ENCODE measurements at places on chromosomes 1 and 21.

- DNase-seq, result no peak
These were observed 32.6 kb downstream of the KCNC4 start for GRCh38 chr1:110242731-110243130.

DNA sequence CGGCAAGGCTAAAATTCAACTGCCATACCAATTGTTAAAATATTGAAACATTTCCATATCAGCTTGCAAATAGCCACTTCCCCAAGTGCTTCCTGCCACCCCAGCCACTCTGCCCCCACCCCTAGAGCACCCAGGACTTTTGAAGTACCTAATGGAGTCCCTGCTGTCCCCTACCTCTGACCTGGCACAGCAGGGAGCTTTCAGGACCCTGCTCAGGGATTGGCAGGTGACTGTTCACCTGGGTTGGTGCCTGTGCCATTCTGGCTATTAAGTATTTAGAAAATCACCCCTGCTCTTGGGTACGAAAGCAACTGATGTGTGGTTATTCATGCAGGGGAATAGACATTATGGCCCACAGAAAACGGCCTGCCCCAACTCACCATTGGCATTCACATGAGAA lies 9.1 kb upstream of the HPCAL4 start:
- no peak for DNase-seq

GRCh38 chr1:32817815-32818786 lies 648 bp downstream of the S100PBP start:
- peak; percentile 33 for DNase-seq

DNA sequence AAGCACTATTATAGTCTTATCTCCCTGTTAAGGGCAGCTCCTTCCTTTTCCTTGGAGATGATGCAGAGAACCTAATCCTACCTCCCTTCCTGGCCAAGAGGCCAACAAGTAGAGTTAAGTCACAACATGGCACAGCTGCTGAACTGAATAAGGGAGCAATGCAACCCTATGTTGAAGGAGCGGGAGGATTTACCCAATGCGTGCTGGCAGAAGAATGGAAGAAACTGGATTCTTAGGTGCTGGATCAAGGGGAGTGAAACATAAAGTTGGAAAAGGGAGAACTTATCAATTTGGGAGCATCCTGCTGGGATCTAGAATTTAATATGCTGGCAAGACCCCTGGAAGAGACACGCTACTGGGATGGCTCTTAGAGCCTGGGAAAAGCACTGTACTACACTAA lies 12.0 kb upstream of the HUNK start:
- DNase-seq, result no peak

DNA sequence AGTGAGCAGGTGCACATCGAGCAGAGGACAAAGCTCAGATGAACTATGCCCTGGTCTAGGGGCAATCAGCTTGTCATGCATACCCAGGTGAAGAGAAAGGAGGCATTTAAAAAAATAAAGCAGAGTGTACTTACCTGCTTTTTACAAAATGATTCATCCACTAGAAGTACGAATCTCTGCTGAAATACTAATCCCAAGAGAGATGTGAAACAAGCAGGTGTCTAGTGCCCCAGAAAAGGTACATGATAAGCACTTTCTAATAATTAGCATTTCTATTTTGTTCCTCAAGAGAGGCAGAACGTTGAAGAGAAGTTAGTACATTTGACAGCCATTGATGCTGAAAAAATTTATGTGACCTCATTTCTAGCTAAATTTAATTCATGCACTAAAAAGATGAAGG lies 31.1 kb downstream of the CHODL start:
- DNase-seq, result no peak

DNA sequence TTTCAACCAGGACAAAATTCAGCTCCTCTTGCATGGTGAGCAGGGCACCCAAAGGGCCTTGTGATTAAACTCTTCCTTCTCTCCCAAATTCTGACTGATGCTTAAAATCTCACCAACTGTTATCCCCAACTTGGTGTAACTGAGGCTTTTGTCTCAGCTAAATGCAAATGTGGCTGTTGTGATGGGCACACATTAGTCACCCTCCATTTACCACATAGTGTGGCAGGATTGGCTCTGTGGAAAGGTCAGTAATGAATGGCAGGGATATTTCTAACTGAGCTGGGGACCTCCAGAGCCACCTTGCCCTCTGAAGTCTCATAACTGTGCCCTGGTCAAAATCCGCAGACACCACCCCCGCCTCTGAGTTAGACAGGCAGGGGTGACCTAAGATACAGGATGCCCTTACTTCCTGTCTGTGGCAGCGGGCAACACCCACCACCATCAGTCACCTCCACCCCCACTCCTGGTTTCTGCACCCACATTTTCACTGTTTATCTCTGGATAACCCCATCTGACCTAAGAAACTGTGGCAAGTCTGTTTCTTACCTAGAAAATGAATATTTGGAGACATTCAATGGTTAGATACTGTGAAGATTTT lies 25.4 kb upstream of the RGS16 start:
- no peak for DNase-seq

DNA sequence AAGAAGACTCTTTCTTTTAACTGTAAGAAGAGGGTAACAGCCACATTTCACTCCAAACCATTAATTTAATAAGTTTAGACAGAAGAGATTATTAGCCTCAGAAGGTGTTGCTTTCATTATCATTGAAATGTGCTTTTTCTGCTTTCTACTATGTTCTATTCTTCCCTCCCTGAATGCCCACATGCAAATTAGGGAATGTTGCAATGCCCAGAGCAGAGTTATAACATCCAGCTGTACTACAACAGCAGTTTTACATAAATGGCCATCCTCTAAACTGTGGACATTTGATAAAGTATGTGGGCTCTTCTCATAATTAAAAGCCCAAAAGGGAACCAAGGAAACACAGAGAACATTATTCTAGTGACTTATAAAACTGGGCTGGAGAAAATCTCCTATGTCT lies 82.2 kb upstream of the SOD1 start:
- DNase-seq, result no peak

DNA sequence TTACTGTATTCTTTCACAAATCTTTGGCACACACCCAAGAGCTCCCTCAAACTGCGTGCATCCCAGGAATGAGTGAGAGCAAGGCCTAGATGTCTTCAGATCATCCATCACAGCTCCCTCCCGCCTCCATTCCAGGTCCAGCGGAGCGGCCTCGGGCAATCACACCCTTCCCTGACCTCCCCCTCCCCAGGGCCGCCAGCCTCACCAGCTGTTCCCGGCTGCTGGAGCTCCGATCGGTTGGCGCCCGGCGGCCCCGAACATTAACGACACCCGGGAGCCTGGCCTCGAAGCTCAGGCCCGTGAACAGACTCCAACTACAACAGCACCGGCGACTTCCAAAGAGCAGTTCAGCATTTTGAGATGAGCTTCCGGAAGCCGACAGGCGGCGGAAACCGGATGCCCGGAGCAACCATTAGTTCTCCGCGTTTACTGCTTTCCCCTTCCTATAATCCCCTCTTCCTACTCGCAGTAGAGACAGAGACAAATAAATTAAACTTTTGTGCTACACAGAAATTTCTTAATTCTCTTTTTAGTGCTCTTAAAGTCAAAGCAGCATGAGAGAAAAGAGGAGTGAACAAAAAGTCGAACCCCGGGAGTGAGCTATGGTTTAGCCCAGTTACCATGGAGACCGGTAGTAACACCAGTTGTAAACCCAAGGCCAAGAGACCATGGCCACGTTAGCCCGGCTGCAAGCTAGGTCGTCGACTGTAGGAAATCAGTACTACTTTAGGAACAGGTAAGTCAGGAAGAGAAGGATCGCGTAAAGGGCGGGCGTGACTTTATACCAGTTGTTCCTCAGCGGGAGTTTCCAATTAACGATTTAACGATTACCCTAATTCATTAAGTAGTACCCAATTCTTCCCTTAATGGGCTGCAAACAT lies at the start of the genes GPATCH2 and SPATA17:
TSS of gene GPATCH2 (minus strand) at position 380 of the 881 bp plus-strand sequence. CDS start at position 261, 119 bp downstream.
TSS of gene SPATA17 (plus strand) at position 634 of the 881 bp plus-strand sequence. CDS start at position 669, 35 bp downstream.
- peak; percentile 93 for DNase-seq

GRCh38 chr1:172630056-172630818 lies 28.7 kb upstream of the FASLG start:
- no peak for DNase-seq

- DNase-seq, result no peak
These were observed 83.0 kb downstream of the COLGALT2 start for GRCh38 chr1:183954496-183954895.

DNA sequence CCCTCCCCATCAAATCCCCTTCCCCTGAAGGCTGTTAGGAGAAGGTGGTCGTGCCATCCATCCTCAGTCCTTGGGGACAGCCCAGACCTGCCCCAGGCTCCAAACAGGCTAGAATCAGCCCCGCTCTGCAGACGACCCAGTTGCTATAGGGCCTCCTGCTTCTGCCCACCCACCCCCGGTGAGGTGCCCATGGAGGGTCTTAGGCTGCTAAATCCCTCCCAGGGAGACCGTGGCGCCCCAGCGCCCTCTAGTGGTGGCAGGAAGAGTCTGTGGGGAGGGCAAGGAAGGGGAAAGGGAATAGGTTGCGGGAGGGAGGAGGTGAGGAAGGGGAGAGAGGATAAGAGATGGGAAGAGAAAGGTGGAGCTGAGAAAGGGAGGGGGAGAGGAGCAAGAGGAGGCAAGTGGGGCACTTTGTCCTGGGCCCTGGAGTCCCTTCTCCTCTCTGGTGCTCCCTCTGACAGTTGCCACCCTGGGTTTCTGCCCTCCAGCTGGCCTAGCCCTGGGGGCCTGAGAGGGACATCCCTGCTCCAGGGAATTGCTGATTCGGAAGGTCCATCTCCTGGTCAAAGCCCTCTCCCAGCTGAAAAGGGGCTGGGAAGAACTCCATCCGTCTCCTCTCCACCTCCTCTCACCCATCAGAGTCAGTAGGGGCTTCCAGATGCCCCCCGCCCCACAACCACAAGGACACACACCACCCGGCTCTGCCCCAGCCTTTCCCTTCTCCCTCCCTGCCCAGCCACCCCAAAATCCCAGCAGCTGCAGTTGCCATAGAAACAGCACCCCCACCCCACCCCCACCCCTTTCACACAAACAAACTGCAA lies 55.4 kb downstream of the CAMK2N1 start:
- DNase-seq, result no peak

- no peak for DNase-seq
These were observed 21.0 kb upstream of the ATP13A2 start for GRCh38 chr1:17032741-17033140.

- DNase-seq, result no peak
These were observed 91.9 kb downstream of the LEPR start for GRCh38 chr1:65512383-65512782.

DNA sequence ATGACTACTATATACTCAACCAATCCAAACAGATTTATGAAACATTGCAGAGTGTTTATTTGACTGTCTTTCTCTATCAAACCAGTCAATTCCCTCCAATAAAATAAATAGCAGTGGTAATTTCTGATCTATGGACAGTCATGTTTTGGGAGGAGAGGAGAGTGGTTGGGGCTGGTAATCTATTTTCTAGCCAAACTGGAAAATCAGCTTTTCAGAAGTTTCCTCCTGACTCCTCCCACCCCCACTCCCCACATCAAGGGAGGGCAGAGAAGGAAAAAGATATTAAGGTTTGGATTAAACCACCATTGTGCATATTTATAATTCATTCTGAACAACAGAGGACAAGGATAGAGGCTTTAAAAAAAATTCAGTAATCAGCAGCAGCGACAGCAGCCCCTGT lies 69.4 kb upstream of the SOX13 start:
- no peak for DNase-seq

- no peak for DNase-seq
These were observed 71.0 kb downstream of the PDE9A start for GRCh38 chr21:42724226-42724920.

DNA sequence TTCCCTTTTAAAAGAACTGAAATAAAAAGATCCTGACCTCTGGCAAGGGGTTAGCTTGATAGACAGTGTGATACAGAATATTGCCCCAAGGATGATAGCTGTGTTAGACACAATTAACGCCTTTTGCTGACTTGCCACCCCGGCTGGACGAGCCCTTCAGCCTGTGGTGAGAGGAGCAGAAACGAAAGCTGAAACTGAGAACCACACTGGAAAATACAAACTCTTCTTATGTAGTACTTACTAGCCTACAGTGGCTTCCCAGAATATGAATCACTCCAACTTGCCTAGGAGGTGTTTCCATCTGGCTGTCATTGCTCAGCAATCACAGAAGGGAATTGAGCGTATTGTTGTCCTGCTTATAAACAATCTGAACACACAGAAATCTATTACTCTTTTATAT lies 22.9 kb downstream of the SAMSN1 start:
- no peak for DNase-seq

DNA sequence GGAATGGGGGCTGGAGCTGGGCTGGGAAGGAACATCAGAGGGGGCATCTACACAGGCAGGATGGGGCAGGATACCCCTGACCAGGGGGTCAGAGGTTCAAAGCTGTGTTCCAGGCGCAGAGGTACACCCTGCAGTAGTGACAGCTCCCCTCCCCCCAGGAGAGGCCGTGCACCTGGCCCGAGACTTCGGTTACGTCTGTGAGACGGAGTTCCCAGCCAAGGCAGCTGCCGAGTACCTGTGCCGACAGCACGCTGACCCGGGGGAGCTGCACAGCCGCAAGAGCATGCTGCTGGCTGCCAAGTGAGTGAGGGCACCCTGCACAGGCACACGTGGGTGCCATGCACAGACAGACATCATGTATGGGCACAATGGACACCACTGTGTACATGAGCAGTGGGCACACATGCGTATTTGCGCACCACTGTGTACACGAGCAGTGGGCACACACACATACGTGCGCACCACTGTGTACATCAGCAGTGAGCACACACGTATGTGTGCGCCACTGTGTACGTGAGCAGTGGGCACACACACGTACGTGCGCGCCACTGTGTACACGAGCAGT lies 17.4 kb downstream of the TFAP2E start:
- no peak for DNase-seq

- no peak for DNase-seq
These were observed 1626.7 kb upstream of the B3GALT2 start for GRCh38 chr1:194813096-194813495.

DNA sequence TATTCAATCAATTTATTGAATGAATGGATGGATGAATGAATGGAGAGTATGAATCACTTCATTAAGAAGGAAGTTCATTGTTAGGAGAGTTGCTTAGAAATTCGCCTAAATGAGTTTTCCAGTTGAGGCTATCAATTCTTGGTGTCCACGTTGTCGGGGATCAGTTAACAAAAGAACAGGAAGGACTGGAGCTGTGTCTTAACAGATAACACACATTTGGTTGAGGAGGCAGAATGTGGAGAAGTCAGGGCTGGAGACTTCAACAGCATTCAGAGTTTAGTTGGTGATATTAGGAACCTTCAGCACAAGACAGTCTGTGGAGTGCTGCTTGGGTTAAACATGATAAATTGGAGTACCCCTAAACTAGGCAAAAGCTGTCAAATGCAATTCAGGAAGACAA lies 33.7 kb downstream of the ZBTB18 start:
- DNase-seq, result no peak

DNA sequence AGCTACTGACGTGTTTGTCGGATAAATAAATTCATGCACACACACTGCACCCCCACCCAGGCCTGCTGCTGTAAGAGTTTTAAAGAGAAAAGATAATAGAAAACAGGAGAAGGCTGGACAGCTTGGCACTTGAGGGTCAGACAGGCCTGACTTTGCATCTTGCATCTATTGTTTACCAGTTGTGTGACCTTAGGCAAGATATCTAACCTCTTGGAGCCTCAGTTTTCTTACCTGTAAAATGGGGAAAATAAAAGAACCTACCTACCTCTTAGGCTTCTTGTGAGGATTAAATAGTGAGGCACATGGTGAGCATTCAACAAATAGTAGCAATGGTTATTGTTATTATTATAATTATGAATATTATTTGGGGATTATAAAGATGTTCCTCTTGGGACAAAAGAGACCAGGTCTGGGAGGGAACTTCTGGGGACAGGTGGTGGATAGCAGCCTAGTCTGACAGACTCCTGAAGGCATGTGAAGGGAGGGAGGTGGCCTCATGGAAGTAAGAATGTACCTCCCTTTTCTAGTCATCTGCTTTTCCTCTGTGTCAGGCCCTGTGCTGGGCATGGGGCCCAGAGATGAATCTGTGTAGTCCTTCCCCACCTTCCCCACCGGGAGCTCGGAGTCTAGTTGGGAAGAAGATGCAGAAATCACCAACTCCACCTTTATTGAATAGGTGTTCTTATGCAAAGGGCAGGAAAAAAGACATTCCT lies 18.3 kb upstream of the EPB41 start:
- DNase-seq, result no peak

Data from stimulated activated naive CD4-positive, alpha-beta T cell (primary cell).